ENCODE measurements at places on chromosomes 7 and 10. TPM values are rescaled to one million over a fixed set of nuclear protein-coding genes. Genes with fewer than 3 reads are reported as not detected.
A peak's percentile ranks its signal among the peaks of the same experiment; 100 is the strongest.

- DNase-seq = no peak
Measured at GRCh38 chr7:95824616-95825015, 52.3 kb downstream of the DYNC1I1 start.

DNA sequence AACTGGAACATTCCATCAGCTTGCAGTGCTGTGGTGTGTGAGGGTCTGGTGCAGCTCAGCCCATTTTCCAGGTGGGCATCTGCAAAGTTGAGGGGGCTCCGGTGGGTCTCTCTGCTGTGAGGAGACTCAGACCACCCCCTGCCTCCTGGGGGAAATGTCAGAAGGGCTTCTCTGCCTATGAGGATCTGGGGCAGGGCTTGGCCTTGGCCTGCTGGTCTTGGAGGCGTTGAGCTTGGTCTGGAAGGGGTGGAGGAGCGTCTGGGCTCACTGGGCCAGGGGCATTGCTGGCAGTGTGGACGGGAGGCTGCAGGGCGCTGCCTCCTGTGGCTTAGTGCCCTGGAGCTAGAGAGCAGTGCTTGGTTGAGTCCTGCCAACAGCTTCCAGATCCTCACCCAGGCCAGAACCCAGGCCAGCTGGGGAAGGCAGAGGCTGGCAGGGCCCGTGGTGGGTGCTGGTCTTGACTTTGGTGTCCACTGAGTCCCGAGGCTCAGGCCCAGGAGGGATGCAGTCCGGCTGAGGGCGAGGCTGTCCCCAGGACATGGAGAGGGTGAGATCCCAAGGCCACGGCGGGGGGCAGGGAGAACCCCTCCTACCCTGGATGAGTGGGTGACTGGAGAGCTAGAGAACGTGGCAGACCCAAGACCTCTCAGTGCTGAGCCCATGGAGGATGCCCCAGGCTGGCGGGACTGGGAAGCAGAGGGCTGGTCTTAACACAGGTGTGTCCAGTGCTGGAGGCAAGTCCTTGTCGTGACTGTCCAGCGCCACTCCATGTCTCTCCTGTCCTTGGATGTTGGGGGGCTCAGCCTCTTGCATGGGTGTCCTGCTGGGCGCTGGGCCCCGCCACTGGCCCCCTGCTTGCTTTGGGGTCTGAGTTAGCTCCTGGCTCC, 2.8 kb downstream of the SPRN start:
- DNase-seq = no peak

DNA sequence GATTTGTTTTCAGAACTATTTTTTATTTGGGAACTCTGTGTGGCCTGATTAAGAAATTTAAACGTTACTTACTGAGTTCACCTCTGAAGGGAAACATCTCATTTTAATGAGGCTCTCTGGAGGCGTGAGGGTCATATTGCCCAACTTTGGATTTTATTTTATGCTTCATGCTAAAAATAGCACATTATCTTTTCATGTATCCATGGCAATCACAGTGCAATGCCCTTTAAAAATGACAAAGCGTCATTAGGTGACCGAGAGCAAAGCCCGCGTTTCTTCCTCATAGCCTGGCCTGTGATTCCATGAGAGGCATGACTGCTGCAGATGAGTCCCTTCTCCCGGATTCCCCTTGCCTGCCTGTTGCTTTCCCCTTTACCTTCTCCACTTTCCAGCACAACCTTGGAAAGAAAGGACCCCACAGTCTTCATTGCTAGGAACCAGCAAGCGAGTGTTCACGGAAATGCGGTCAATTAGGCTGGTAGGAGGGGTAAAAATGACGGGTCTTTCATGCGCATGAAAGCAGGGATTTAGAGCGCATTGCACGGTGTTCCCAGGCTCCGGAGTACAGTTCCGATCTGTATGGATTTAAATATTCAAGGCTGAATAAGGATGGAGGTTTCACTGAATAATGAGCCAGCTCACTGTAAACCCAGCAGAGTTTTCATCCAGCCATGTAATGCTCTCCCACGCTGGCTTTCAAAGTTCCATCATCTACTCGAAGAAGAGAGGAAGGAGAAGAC, 98.2 kb upstream of the PITRM1 start:
- no peak for DNase-seq

DNA sequence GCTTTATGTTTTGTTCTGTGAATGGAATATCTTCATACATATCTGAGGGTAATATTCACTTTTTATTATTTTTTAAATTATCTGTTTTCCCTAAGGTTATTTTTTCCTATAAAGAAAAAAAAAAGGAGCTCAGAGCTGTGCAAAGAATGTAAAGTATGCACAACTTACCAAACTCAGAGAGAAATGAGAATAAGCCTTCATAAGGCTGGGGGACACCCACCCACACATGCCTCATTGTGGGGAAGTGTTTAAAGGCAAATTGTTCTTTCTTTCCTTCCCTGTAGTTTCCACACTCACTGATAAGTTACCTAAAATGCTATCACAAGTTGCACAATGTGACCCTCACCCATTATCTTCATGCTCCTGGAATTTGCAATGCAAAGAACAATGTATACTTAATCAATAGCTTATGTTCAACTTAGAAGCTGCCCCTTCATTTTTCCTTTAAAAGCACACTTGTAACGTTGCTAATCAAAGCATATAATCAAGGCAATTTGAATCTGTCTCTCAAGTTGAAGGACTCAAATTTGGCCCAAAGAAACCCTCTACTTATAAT, 108.1 kb downstream of the GNAT3 start:
- no peak for DNase-seq

GRCh38 chr7:102874966-102875365, 37.8 kb upstream of the LRRC17 start:
- DNase-seq = no peak

CFAP43 gene
- not detected for total RNA-seq

HERC4 gene
- total RNA-seq = 46.8 TPM

GRCh38 chr7:65269150-65269856, 104.4 kb upstream of the ZNF92 start:
- peak; percentile 4 for DNase-seq

ZNF107 gene
- total RNA-seq = 12.4 TPM

DNA sequence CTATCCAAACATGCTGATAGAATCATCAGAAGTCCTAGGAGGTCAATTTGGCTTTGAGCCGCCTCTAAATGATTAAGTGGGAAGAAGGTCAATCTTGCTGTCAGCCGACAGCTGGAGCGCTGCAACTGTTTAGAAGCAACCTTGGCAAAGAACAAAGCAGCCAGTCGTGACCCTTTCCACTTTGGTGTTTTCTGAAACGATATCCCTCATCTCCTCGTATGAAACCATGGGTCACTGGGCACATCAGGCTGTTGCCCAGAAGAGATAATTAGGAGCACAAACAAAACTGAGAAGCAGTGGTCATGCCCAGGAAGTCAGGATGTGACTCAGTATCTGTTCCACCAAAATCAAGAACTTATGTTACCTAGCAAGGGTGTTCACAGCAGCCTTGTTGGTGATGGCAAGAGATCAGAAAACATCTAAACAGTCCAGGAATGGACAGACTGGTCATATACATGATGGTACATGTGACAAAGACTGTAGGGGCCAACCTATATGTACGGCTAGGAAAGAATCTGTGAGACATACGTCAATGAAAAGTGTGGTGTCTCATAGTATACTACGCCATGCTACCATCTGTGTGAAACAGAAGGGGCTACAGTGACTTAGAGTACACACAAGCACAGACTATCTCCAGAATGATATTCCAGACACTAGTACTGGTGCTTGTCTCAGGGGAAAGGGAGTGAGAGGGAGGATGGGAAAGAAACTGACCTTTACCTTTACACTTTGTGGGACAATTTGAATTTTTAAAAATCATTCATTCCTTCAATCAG, 22.4 kb downstream of the STN1 start:
- DNase-seq = no peak

DNA sequence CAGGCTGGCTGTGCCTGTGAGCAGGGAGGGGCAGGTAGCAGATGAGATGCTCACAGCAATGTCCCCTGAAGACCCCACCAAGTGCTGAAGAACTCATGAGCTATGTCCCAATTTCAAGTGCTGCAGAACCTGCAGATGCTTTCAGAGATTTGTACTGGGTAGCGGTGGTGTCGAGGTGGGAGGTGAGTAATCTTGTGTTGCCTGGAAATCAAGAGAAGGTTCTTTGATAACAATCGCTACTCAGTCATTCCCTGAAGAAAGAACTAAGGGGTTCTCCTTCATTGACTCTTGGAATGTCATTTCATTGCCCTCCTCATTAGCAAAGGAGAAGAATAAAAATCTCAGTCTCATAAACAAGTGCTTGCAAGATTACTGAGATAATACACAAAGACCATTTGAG, 246.4 kb downstream of the EMX2 start:
- DNase-seq = no peak

- peak; percentile 40 for DNase-seq
Measured at GRCh38 chr10:31707093-31708039, 221.3 kb downstream of the ARHGAP12 start.

CACNA2D1 gene
- total RNA-seq = not detected

- DNase-seq = no peak
Measured at GRCh38 chr10:484925-485661, 204.4 kb downstream of the DIP2C start.

PNLIPRP1 gene
- total RNA-seq = not detected

DNA sequence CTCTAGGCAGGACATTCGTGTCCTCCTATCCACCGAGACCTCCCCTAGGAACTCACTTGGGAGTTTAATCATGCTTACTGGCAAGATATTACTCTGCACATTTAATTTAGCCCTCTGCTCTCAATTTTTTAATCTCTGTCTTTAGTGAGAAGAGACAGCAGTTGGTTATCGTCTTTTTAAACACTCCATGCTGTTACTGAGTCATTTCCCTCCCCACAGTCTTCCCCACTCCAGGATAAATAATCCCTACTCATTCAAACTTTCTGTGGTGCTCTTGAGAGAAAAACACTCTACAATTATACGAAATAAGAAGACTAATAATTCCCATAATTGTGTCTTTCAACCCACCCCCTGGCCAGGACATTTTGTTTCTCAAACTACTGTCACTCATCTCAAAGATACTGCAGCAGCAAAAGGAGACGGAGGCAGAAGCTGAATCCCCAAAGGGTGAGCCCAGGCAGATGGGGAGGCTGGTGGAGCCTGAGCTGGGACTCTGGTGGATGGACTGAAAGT, 84.2 kb downstream of the ANK3 start:
- DNase-seq = no peak

DNA sequence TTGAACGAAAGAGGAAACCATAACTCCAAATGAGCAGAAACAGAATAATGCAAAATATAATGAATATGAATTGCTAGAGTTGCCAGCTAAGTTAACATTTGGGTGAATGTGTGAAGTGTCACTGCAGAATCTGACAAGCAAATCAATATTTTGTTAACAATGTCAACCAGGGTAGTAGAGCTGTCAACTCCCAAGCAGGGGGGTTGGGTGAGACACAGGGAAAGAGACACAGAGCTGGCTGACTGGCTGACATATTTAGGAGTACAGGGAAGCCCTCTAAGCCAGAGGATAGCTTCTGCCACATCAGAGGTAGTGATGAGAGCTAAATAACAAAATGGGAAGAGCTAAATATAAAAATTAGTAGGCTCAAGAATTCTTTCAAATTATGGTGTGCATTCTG, 393.1 kb upstream of the KCND2 start:
- DNase-seq = no peak

- no peak for DNase-seq
Measured at GRCh38 chr7:7850150-7850549, 118.4 kb upstream of the GLCCI1 start.

All from CD4-positive, alpha-beta T cell (primary cell).